ENCODE measurements at places on chromosomes 3 and 15.

GRCh38 chr3:115598216-115598615 lies 25.1 kb upstream of the GAP43 start:
- DNase-seq, result no peak

DNA sequence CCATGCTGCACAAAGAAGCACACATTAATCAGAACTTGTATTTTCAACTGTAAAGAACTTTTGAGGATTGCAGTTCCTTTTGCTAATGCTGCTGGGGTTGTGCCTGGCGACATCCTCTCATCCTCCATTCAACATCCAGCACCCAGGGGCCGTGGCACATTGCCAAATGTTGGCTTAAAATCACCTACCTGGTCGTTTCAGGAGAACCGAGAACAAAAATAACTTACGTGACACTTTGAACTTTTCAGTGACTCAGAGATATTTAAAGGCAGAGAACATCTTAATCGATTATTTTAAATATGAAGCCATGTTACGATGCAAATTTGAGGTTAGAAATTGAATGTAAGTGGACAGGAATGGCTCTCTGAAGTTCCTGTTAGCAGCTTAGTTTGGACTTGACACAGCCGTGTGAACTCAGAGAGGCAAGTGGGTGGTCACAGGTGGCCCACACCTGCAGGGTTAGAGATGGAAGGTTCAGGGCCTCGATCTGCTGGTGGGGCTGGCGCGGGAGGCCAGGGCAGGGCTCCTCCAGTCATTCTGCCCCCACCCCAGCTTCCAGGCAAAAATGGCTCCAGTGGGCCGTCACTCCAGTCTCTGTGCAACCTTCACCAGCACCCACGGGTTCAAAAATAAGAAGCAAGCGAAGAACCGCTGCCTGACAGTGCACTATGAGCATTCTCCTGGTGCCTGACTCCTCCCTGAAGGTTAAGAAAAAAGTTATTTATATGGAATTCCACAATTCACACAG lies 12.2 kb downstream of the LRRK1 start:
- no peak for DNase-seq

- no peak for DNase-seq
Measured at GRCh38 chr3:115670911-115671310, 47.6 kb downstream of the GAP43 start.

GRCh38 chr3:153094386-153094785 lies 67.6 kb upstream of the RAP2B start:
- DNase-seq, result no peak

DNA sequence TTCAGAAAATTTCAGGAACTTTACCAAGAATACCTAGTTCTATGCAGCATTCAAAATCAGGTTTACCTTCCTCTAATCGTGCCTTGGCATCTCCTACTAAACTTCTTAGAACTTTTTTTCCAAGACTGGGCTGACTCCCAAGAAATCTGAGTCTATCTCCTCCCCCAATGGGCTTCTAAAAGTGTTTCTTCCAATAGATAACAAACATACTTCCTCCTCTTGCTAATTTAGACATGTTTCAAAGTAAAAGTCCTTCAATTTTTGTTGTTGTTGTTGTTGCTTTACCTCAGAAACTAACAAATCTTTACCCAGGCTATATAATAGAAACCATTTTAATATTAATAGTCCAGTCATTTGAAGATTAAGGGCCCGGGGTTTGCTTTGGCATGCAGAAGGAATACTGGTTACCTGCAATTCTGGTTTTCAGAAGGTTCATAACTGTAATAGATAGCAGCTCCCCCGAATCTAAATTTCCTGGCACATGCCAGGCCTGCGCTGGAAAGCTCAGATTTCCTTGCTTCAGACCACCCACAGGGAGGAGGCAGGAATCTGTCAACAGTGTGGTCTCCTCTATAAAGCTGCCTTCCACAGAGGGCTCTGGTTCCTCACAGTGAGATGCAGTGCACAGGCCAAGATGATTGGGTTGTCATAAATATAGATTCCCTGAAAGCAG lies 188.7 kb downstream of the THRB start:
- no peak for DNase-seq

- no peak for DNase-seq
Measured at GRCh38 chr3:159378396-159379194, 576.7 kb downstream of the MFSD1 start.

GRCh38 chr3:105829229-105829628 lies 39.6 kb downstream of the CBLB start:
- DNase-seq, result no peak

- DNase-seq, result no peak
Measured at GRCh38 chr15:40323953-40324937, 753 bp downstream of the INAFM2 start.

GRCh38 chr15:70301396-70301795 lies 203.7 kb upstream of the TLE3 start:
- DNase-seq, result no peak
